ENCODE measurements at places on chromosomes 16 and 17.

GRCh38 chr17:16986391-16986790 is 14.5 kb upstream of the TNFRSF13B start:
- no peak for DNase-seq

GRCh38 chr17:62681939-62682381 is 54.5 kb downstream of the MRC2 start:
- no peak for DNase-seq

- peak; percentile 8 for DNase-seq
These were observed 13.1 kb upstream of the SPECC1 start for GRCh38 chr17:19996086-19996485.

DNA sequence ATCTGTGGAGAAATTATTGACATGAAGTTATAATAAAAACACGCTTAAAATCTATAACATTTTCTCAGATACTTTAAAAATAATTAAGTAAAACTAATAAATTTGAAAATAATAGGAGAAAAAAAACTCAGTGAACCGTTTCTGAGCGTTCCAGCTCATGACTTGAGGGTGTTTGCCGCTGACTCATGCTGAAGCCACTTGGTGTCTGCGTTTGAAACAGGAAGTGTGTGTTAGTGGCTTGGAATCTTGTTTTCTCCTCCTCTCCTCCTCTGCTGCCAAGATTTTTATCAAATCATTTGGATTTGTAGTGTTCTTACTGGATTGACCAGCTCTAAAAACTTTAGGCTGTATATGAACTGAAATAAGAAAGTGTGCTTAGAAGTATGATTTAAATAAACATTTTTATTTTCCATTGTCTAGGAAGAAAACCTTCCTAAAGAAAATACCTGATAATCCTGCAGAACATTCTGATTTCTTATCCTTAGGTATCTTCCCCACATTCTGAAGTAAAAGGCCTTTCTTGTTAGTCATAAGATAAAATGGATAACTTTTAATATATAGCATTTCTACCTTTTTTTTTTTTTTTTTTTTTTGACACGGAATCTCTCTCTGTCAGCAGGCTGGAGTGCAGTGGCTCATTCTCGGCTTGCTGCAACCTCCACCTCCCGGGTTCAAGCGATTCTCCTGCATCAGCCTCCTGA is 30.8 kb downstream of the USP10 start:
- DNase-seq, result peak; percentile 85
